AG09309 (cell line): ENCODE measurements at places on chromosomes 7 and 10.
A peak's percentile ranks its signal among the peaks of the same experiment; 100 is the strongest.

- DNase-seq: peak; percentile 35
Measured at GRCh38 chr10:122419876-122420623, 34.4 kb upstream of the ARMS2 start.

GRCh38 chr7:36625247-36625646 is 99.0 kb downstream of the AOAH start:
- DNase-seq: no peak

DNA sequence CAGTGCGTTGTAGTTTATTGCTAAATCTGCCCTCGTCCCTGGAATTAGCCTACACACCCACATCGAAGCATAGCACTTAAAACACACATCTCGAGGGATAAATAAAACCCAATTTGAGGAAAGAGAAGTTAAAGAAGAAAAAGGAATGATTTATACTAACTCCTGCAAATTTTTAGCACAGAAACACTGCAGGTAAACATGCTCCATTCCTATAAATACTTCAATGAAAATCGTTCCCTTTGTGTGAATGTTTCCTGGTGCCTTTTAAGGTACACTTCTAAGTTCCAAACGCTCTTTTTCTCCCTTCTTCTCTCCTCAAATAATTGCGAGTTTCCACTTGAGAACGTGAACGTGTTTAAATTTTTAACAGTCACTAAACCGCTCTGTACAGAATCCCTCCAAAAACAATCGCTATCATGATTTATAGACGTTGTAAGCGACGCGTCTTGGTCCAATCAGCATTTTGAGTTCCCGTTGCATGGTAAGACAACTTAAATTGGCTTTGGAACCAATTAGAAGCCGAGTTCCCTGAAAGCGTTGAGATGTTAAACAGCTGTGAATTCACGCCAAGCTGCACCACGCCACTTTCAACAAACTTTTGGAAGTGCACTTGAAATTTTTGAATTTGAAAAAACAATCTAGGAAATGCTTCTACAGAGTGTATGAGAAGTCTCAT is 12.5 kb upstream of the EBLN1 start:
- no peak for DNase-seq

GRCh38 chr7:39624442-39624807 is 1.1 kb downstream of the RALA start:
- no peak for DNase-seq

DNA sequence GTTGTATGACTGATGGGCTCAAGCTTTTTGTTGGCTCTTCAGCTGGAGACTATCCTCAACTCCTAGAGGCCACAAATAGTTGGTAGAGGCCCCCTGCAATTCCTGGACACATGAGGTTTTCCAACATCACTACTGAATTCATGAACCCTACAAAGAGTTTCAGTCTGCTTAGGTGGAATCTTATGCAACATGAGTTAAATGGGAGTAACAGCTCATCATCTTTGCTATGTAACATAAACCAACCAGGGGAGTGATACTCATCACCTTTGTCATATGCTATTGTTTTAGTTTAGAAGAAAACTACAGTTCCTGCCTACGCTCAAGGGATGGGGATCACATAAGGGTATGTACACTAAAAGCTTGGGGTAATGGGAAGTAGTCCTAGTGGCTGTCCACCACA is 729.4 kb downstream of the SORCS1 start:
- no peak for DNase-seq

DNA sequence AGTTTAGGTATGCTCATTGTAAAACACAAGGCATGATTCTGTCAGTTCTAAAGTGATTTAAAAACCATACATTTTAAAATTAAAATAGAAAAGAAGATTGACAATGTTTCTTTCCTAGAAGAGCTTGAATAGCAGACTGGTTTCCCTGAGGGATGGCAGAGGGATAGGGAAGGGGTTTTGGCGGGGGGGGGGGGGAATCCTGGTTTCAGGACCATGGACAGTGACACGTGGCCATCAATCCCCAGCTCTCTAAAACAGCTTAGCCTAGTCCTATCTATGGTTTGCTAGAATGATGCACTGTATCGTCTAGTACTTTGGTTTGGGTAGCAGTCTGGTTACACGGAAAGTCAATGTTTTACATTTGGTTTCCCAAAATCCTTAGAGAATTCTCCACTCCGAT is 88.7 kb downstream of the PHYHIPL start:
- no peak for DNase-seq

GRCh38 chr10:120810298-120810697 is 40.9 kb upstream of the WDR11 start:
- no peak for DNase-seq

DNA sequence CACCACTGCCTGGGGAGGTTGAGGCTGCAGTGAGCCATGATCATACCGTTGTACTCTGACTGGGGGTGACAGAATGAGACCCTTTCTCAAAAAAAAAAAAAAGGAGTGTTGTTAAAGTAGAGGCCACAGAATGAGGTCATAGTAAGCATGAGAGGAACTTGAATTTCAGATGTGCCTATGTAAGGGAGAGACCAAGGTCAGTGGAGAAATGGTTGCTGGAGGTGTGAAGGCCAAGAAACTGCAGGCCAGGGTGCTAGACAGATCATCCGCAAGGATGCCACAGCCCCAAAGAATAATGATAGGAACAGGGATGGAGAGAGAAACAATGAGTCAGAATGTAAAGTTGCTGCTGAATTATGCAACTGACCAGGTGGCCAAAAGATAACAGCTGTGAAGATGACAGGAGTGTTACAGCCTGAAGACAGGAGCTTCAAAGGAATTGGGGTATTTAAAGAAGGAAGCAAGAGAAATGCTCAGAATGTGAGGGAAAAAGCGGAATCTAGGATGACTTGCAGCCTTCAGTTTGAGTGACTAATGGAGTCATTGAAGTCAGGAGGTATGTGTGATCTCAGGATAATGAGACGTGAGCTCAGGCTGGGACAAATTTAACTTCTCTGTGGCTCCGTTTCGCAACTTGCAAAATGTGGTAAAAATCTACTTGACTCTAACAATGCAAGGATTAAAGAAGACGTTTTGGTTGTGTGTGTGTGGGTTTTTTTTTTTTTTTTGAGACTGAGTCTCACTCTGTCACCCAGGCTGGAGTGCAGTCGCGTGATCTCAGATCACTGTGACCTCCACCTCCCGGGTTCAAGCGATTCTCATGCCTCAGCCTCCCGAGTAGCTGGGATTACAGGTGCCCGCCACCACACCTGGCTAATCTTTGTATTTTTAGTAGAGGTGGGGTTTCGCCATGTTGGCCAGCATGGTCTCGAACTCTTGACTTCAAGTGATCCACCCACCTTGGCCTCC is 22.2 kb downstream of the TYW1B start:
- DNase-seq: no peak

GRCh38 chr10:27759483-27760272 is 14.1 kb upstream of the MKX start:
- no peak for DNase-seq

- DNase-seq: no peak
Measured at GRCh38 chr10:15453926-15454325, 82.8 kb upstream of the FAM171A1 start.

- no peak for DNase-seq
Measured at GRCh38 chr7:11170175-11170574, 196.5 kb downstream of the PHF14 start.

GRCh38 chr7:33904681-33905388 is 504 bp upstream of the BMPER start:
- no peak for DNase-seq

DNA sequence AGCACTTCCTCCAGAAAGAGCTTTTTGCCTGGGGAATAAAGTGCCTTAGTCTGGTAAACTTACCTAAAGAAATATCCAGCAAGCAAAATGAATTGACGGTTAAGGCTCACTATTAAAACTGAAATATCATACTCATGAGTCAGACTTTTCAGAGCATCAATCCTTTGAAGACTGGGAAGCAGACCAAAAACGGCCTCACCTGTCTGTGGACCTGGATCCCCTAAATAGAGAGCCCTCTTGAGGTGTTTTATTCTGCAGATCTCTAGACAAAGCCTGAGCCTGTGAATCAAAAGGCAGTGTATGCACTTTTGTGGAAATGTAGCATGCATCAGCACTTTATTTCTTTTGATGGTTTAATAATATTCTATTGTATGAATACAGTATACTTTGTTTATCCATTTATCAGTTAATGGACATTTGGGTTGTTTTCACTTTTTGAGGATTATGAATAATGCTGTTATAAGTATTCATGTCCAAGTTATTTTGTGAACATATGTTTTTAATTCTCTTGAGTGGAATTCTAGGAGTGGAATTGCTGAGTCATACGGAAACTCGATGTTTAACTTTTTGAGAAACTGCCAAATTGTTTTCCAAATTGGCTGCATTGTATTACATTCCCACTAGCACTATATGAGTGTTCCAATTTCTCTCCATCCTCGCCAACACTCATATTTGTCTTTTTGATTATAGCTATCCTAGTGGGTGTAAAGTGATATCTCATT is 449.0 kb upstream of the IGFBP3 start:
- peak; percentile 84 for DNase-seq

DNA sequence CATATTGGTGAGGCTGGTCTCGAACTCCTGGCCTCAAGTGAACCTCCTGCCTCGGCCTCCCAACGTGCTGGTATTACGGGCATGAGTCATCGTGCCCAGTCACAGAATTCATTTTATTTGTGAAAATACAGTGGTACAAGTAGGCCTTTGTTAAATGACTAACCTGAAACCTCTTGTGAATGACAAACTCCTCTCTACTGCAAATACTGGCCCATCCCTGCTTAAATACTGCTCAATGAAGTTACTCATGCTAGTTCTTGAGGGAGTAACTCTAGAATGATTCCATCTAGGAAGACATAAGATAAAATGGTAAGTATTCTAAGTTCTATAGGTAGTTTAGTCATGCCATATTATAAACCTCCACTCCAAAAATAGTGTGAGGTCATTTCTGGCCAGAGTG is 80.7 kb downstream of the UBE2H start:
- DNase-seq: no peak
